ENCODE measurements at places on chromosomes 13 and 19. TPM values are rescaled to one million over a fixed set of nuclear protein-coding genes. Genes with fewer than 3 reads are reported as not detected.
A peak's percentile ranks its signal among the peaks of the same experiment; 100 is the strongest.

GRCh38 chr13:88736026-88736425 lies 1064.9 kb downstream of the SLITRK5 start:
- no peak for DNase-seq

DNA sequence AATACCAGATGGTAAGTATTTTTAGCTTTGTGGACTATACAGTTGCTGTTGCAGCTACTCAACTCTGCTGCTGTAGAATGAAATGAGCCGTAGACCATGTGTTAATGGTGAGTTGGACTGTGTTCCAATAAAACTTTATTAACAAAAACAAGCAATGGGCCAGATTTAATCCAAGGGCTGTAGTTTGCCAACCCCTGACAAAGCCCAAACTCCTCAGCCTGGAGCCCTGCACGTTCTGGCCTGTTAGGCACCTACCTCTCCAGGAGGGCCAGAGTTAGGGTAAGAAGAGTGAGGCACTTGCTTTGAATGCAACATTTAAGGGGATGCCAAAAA lies 36.7 kb upstream of the CD33 start:
- no peak for DNase-seq

DNA sequence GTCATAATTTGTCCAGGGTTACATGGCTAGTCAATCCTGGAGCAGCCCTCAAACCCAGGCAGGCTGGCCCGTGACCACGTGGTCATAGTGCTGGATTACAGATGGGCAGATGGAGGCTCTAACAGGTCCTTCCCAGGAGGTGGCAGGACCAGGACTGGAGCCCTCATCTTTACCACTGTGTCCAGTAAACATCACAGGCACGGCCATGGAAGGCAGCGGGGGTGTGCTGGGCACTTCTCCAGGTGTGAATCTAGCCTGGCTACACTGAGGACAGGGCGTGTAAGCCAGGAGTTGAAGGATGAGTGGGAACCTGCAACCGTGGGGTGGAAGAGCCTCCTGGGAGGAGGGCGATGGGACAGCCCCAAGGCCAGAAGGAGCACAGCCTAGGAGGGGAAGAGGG lies 6.1 kb downstream of the CIC start:
- no peak for DNase-seq

DNA sequence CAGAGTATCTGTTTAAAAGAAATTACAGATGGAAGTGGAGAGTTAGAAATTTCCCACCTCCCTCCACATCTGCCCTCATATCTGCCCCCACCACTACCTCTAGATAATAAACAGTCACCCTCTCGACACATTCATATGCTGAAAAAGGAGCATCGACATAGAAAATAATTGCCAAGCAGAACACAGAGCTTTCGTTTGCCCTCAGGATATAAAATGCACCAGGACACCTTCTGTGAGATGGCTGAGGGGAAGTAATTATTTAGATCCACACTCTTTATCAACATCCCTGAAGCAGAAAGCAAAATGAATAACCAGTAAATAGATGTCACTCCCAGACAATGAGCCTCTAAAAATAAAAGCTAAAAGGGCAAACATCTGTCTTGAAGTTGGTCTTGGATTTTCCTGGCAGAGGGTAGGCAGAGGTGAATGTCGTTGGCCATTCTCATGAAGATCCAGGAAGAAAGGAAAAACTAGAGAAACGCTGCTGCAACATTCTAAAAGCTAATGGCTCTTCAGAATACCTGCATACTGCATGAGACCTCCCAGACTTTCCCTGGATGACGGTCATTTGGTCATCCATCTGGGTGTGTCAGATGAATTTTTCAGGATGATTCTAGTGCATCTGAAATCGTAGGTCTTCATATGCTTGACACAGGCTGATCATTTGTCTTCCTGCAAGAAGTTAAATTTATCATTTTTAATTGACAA lies 527.5 kb downstream of the RFC3 start:
- DNase-seq, result no peak

Gene ZNF90
- total RNA-seq, result 3.6 TPM

- no peak for DNase-seq
Observed at GRCh38 chr13:75437582-75438318, 44.2 kb downstream of the TBC1D4 start.

Gene WTIP
- total RNA-seq, result 27.9 TPM

GRCh38 chr13:102901056-102901455 lies 55.2 kb downstream of the ERCC5 start:
- no peak for DNase-seq

Gene INSR
- total RNA-seq, result 5.1 TPM

DNA sequence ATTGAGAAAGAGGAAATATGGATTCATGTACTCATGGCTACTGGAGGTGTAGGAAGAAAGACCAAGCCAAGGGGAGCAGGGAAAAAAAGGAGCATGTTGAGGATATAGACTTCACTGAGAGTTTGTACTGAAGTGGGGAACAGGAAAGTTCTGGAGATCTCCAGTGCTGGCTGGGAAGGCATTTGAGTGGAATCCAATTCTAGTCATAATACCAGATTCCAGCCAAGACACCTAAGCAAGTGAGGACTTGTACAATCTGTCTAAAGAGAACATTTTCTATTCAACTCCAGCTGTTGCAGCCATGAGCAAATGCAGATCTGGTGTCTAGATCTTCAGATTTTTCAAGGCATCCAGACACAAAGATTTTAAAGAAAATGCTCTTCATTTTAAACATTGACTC lies 412.5 kb downstream of the OXGR1 start:
- DNase-seq, result no peak

Gene SLC25A15
- 18.5 TPM for total RNA-seq

Gene CCDC70
- not detected for total RNA-seq

DNA sequence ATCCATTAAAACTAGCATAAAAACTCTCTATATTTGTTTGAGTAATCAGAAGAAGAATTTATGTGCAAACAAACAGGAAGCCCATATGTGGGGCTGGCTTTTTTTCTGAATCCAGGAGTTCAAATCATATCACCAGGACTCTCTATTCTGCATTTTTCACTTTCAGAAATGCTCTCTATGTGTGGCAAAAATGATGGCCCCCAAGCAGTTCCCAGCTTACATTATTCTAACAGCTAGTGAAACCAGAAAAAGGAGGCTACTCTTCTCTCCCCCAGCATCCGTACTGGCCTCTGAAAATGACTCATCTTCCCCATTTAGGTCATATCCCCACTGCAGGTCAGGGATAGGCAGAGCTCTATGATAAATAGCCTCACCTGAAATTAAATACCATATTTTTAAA lies 20.4 kb downstream of the RBM26 start:
- no peak for DNase-seq

Gene ZFP30
- 9.5 TPM for total RNA-seq

Gene SHD
- not detected for total RNA-seq

DNA sequence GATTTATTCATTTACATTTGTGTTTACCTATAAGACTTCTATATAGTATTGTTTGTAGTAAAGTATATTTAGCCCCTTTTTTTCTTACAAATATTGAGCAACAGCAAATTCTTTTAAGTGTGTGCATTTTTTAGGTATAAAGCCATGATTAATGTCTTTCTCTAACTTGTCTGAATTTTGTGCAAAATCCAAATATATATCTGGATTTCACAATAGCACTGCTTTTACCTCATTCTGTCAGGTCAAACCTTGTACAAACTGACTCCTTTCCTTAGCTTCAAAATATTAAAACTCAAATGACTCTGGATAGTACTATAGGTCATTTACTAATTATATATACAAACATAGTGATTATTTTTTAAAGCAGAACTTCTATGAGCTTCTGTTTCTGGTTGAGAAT lies 563.0 kb upstream of the SPRY2 start:
- no peak for DNase-seq

DNA sequence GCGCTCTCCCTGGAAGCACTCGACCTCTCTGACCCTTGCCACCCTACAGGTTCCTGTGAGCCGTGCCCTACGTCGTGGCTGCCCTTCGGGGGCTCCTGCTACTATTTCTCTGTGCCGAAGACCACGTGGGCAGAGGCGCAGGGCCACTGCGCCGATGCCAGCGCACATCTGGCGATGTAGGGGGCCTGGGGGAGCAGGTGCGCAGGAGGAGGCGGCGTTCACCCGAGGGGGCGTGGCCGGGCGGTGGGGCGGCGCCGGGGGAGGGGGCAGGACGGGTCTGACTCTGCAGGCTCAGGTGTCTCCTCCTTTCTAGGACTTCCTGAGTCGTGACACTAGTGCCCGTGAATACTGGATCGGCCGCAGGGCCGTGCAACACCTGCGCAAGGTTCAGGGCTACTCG lies 26.4 kb downstream of the CLEC4M start:
- no peak for DNase-seq

GRCh38 chr19:6613711-6614110 lies 22.8 kb upstream of the CD70 start:
- DNase-seq, result no peak

- no peak for DNase-seq
Observed at GRCh38 chr13:113293686-113294085, 3.4 kb upstream of the LAMP1 start.

DNA sequence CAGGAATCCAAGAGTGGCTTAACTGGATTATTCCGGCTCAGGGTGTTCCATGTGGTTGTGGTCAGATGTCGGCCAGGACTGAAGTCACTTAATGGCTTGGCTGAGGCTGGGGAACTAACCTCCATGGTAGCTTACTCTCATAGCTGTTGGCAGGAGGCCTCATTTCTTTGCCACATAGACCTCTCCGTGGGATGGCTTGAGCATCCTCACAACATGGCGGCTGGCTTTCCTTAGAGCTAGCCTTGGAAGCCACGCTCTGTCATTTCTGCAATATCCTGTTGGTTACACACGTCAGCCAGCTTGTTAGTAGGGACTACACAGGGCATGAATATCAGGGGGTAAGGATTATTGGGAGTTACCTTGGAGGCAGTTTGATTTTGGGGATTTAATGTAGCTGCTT lies 5.1 kb downstream of the CRX start:
- DNase-seq, result no peak

DNA sequence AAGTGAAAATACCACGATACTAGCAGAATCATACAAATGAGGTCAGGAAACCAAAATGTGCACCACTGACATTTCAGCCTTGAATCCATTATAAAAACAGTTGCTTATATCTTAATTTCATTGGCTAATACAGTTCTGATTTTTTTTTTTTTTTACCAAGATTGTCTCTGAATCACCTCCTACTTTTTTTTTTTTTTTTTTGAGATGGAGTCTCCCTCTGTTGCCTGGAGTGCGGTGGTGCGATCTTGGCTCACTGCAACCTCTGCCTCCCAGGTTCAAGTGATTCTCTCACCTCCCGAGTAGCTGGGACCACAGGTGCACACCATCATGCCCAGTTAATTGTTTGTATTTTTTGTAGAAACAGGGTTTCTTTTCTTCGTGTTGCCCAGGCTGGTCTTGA lies 270.2 kb downstream of the LMO7 start:
- no peak for DNase-seq

- peak; percentile 87 for DNase-seq
Observed at GRCh38 chr13:52892925-52893324, 44.5 kb upstream of the PCDH8 start.

DNA sequence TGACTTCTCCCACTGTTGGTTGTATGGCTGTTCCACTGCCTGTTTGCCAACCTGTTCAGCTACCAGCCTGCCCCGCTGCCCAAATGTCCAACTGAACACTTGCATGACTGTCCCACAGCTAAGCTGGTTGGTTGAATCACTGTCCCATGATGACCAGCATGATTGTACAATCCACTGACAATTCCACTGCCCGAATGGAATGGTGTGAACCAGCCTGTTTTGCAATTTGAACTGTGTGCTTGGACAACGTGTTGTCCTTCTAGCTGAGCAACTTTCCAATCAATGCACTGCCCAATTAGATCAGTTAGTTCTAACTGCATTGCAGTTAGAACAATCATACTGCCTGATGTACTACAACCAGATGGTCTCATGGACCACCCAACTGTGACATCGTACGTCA lies 8.7 kb downstream of the ADAMTS10 start:
- DNase-seq, result no peak

GRCh38 chr13:92768602-92769001 lies 458.0 kb upstream of the GPC6 start:
- no peak for DNase-seq

- no peak for DNase-seq
Observed at GRCh38 chr13:108919036-108919907, 289.9 kb downstream of the MYO16 start.

DNA sequence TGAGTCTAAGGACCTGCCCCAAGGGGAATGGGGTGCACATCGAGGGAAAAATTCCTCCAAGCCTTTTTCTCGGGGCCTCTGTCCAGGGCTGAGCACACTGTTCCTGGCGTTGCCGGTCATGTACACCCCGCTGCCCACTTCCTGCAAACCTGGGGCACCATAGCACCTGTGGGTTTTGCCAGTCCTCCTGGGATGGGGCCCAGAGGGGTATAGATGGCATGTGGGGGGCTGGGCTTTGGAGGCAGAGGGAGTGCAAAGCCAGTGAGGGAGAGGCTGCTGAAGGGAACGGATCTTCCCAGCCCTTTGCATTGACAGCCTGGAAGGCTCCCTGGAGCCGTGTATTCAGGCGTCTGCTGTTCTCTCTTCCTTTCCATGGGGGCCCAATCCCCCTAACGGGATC lies 187.3 kb downstream of the ZNF536 start:
- no peak for DNase-seq

DNA sequence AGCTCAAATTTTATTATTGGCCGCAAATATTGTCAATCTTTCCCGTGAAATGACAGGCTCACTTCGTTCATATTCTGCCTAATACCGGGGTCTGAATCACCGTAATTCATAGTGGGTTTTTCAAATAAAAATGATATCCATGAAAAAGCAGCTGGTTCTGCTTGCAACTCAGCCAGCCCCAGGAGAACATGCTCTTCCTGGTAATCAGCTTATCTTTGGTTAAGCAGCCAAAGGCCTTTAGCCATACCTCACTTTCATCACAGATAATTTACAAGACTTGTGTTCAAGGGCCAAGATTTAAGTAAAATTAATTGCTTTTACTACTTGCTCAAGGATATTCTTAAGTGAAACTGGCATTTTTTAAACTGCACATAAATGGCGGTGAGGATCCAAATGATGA lies 22.5 kb downstream of the RNASEH2B start:
- no peak for DNase-seq

DNA sequence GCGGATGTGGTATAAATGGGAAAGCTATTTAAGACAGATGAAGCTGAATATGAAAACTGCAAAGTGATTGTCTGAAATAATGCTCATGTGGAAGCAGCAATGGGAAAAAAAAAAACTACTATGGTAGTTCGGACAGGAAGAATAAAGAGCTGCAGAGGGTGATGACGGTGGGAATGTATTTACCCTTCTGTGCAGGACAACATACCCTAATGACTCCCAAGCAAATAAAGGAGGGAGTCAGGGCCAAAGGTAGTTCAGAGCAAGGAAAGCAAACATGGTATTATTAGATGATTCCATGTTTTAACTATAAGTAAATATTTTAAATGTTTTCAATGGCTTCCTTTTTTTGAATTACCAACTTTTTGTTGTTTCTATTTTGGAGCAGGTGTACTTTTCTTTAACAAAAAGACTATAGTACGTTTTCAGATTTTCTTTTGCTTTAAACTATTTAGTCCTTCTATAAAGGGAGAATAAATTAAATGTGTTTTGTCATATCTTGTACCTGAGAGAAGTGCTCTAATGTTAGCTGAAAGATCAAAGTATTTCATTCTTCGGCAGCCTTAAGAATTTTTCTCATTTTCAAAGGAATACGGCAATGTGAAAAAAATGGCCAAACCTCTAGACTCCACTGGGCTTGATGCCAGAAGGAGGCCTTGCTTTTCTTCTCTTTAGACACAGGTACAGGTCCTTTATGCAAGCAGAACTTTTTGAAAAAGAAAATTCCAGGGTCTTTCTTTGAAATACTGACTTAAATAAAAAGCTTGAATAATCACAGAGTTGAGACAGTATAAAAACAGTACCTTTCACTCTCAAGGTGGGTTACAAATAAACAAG lies 67.8 kb upstream of the ZDHHC20 start:
- DNase-seq, result no peak

- DNase-seq, result no peak
Observed at GRCh38 chr19:8515317-8515716, 1.4 kb upstream of the ZNF414 start.
